GM03348 (cell line): ENCODE measurements at places on chromosomes 3 and 15.

- DNase-seq, result peak; percentile 11
These were observed 901 bp downstream of the ICE2 start for GRCh38 chr15:60477916-60478565.

- no peak for DNase-seq
These were observed 272.2 kb upstream of the VEPH1 start for GRCh38 chr3:157775446-157775845.

DNA sequence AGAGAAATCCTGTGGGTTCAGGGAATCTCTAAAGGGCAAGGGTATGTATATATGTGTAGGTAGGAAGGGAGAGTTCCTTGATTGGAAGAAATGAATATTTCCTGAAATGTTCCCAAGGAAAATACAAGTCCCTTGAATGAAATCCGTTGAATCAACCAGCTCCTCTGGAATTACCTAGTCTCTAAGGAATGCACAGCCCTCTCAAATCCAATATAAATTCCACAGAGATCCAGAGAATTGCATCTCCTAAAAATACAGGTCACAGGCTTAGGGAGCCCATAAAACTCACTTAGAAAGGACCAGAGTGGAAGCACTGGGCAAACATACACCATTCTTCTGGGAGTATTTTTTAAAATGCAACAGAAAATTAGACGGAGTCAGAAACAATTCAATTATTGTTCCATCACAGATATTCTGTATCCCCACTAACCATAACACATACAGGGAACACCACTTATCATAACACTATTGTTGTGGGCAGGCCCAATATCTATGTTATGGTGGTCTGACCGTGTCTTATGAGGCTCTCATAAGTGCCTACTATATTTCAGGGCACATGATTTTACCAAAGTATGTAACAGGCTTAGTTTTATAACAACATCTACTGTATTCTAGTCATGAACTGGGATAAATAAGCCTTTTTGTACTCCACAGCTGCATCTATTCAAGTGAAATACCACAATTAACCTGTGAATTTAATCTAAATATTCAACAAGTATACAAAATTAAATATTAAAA, 43.7 kb downstream of the IGSF11 start:
- peak; percentile 9 for DNase-seq

GRCh38 chr3:150725548-150725947, 21.8 kb upstream of the ERICH6 start:
- no peak for DNase-seq

DNA sequence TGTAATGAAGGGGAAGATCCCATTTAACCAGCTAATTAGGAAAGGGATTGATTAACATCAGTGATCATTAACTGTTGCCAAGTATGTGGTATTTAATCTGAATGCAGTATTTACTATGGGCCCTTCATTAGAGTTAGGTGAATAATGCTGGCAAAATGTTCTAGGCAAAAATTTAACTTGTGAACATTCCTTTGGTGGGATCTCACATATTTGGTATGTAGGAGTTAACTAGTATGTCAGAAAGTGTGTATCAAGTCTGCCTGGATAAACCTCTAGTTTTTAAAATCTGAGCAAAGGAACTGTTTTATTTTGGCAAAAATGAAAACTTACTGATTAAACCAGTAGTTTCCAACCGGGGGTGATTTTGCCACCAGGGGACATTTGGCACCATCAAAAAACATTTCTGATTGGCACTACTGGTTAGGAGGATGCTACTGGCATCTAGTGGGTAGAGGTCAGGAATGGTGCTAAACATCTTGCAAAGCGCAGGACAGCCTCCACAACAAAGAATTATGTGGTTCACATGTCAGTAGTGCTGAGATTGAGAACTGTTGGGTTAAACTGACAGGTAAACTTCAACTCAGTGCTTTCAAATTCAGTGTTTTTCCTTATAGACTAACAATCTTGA, 22.5 kb downstream of the LRTM1 start:
- peak; percentile 72 for DNase-seq

DNA sequence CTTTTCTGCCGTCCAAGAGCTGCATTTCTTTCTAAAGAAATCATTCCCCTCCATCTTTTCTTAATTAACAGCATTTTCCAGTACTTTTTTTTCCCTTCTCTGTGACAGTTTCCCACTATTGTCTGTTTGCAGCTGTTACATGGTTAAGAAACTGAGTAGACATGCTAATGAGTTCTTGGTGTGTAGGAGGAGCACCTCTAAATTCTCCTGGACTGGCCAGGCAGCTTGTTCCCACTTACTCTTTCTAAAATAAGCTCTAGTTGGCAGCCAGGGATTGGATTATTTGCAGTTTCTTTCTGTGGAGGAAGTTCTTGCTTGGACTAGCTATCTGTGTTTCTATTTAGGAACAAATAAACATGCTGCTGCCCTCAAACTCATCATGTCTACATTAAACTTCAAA, 235.1 kb upstream of the GAP43 start:
- DNase-seq, result peak; percentile 39

GRCh38 chr15:28980709-28981350, 95.1 kb downstream of the APBA2 start:
- DNase-seq, result no peak

GRCh38 chr3:112013784-112014143, 15.0 kb downstream of the TAGLN3 start:
- DNase-seq, result no peak

GRCh38 chr3:18951333-18951732, 197.0 kb upstream of the KCNH8 start:
- DNase-seq, result no peak

DNA sequence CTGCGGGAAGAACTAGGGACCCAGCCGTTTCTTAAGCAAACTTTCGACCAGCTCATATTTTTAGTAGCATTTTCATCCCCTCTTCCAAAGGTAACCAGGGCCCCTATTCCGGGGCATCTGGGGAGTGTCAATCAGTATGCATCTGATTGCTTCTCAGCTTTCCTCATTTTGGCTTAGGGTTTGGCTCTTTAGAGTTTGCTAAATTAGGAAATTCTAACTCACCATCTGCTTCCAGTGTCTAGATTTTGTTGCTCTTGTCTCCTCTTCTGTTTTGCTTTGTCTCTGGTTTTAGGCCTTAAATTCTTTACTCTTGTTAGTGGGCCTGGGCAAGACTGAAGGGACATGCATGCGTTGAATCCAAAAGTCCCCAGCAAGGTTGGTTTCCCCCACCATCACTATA, 9.6 kb upstream of the ABTB1 start:
- no peak for DNase-seq

- DNase-seq, result no peak
These were observed 52.3 kb upstream of the KPNA4 start for GRCh38 chr3:160617636-160618035.

GRCh38 chr3:45551214-45552010, 43.1 kb upstream of the LIMD1 start:
- peak; percentile 96 for DNase-seq

DNA sequence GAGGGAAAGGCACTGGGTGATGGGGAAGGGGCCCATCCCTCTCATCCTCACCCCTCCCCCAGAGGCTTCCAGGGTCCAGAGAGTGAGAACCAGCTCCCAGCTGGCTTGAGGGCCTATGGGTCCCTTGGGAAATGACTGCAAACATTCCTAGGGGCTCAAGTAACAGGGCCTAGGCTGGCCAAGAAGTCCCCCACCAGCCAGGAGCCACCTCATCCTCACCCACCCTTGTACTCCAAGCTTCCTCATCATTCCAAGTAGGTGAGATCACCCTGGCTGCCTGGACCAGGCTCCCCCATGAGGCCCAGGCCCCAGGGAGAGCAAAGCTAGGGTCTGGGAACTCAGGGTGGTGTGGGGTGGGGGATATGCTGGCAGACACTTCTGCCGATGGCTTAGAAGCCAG, 14.8 kb downstream of the LOXL1 start:
- peak; percentile 94 for DNase-seq

DNA sequence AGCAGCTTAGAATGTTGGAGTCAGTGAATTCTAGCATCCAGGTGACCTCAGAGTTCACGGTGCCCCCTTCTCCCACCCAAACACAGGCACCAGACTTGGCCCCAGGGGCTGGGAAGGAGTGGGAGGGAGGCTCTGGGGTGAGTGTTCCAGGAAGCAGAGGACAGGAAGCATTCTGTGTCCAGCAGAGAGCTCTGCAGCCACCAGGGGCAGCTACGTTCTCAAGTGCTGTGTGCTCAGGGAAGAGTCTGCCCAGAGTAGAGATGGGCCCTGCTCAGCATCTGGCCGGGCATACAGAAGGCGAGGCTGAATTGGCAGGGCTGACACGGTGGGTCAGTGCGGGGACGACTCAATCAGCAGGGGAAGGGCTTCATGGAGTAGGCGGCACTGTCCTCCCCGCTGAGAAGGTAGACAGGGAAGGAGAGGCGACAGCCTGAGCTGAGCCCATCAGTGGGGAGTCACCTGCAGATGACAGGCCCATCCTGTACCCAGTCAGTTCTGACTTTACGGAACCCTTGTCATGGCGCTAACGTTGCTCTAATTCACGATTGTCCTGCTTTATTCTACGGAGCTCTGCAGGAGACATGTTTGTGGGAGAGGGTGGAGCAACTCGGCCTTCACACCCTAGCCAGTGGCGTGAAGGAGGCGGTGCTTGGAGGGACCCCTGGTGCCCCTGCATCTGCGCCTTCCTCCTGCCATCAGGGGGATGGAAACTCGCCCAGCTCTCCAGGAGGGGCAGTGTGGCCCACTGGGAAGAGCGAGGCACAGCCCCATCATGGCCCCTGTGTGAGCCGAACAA, 82.2 kb downstream of the C3orf70 start:
- DNase-seq, result peak; percentile 41

DNA sequence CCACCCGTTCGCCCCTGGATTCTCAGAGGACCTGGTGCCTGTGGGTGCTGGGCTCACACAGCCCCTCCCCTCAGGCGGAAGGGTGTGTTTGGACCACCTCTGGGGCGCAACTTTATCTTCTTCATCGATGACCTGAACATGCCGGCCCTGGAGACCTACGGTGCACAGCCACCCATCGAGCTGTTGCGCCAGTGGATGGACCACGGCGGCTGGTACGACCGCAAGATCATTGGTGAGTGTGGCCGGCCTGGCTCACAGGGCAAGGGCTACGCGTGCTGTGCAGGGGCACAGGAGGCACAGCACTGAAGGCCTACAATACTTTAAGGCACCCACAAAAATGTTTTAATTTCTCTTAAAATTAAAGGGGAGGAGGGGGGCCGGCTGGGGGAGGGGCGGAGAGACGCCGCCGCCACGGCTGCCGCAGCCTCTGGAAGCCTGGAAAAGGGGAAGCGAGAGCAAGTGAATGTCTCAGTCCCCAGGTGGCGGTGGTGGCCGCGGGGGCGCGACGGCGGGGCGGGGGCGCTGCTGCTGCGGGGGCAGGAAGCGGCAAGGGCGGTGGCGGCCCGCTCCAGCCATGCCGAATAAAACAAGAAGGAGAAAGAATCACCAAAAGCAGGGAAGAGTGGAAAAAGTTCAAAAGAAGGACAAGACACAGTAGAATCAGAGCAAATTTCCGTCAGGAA, 56.8 kb downstream of the DNAH1 start:
- DNase-seq, result peak; percentile 44

GRCh38 chr3:5376761-5377160, 189.3 kb downstream of the EDEM1 start:
- DNase-seq, result no peak

DNA sequence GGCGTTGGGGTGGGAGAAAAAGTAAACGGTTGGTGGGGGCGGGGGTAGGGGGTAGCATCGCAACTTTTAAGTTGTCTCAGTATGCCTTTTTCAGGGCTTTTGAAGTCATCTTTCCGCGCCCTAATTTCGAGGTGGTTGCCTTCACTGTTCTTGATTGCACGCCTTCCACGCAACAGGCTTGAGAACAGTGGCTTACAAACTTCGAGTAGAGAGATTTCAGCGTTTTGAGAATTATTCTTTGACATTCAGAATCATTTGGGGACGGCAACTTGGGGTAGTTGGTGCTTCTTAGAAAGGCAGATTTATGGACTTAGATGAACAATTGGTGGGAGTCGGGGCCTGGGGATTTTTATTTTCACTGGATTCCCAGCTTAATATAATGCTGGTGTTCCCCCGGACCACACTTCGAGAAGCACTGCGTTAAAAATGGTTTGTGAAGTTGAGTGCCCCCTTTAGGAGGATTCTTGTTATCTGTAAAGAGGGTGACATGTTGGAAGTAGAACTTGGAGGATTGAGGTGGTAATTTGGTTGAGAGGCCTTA, 880 bp downstream of the PPP4R2 start:
- peak; percentile 51 for DNase-seq

DNA sequence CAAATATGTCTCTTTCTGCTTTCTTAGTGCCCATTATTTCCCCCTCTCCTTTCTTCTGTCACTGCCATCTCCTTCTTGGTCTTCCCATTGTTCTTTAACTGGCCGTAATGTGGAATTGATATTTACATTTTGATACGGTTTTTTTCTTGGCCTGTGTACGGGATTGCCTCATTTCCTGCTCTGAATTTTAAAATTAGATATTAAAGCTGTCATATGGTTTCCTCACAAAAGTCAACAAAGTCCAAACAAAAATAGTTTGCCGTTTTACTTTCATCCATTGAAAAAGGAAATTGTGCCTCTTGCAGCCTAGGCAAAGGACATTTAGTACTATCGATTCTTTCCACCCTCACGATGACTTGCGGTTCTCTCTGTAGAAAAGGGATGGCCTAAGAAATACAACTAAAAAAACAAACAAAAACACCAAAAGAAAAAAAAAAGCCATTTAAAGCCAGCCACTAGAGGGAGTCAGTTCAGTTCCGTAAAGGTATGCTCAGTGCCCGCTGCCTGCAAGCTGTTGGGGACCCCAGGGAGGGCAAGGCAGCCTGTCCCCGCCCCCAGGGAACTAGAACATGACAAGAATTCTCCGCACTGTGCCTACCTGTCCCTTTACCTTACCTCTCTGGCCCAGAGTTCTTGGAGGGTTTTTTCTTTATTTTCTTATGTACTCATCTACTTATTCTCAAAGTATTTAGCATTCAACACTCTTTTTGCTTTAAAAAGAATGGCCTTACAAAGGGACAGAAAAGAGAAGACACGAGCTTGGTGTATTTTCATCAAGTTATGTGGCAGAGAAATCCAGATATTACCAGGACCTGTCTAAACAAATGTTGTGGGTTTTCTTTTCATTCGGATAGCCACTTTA, 30.0 kb upstream of the NR2E3 start:
- peak; percentile 75 for DNase-seq

DNA sequence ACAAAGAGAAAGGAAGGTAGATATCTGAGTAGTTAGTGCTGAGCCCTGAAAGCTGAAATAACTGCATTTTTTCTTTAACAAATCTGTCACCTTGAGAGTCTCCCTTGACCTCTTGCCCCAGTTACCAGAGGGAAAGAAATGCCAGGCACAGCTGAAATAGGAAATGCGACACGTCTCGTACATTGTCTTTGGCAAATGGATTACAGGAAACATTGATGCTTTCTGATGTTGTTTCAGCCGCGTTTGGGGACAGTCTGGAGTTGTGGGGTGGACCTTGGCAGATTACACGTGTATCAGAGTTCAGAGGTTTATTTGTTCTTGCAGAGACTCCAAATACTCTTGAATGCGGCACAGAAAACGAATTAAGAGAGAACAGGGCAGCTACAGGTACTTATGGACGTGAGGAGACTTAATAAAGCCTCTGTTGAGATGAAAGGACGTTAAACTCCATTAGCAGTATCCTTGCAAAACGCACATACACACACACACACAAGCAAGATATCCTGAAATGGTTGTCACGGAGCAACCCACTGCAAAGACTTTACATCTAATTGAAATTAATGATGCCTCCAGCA, 272.8 kb upstream of the RORA start:
- no peak for DNase-seq

- no peak for DNase-seq
These were observed 10.1 kb upstream of the CAMK1 start for GRCh38 chr3:9779721-9780457.
